NCI-H1694 treated with DMSO at 0.1 percent for 48 hours (cell line): ENCODE measurements at places on chromosomes 3 and 15.

DNA sequence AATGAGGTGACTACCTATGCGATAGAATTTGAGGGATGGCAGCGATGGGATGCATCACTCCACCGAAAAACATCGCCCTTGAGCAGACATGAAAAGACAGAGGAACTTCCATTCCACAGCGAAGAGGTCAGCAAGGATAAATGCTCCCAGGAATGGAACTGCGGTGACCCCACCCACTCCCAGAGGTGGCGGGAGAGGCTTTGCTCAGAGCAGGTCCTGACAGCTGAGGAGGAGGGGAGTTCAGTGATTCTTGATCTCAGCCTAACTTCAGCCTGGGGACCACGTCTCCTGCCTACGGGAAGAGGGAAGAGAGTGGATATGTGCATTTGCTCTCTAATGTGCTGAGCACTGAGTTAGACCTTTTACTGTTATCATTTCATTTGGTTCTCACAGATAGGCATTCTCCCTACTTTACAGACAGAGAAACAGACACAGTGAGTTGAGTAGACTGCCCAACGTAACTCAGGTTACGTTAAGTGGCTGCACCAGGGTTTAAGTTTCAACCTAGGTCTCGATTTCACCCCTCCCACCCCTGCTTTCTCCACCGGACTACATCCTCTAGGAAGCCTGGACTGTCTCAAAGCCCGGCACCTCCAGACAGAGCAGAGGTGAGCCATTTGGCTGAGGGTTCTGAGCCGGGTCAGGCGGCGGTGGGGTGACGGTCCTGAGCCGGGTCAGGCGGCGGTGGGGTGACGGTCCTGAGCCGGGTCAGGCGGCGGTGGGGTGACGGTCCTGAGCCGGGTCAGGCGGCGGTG is 170.0 kb downstream of the RAB11A start:
- no peak for DNase-seq

DNA sequence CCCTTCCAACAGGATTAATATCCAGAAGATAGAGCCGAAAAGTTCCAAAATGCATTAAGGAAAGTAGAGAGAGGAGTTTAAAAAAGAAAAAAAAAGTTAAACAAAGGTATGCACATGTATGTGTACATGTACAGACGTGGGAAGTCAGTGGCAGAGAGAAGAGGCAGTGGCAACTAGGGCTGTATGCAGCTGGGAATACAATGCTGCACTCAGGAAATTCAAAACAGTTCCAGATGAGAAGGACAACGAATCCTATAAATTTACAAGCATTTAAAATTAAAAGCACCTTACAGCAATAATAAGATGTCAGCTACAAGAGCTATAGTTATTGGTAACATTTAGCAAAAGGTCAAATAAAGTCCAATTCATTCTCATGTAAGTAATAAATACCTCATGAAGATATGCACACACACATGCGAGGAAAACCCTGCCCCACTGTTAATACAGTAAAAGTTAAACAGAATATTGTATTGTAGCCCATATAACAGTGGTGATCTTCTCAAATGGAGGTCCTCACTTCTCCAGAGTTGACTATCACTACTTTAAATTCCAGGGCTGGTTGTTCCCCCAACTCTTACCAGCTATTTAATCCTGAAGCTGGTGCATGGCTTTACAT is 18.2 kb downstream of the MRPL3 start:
- no peak for DNase-seq

DNA sequence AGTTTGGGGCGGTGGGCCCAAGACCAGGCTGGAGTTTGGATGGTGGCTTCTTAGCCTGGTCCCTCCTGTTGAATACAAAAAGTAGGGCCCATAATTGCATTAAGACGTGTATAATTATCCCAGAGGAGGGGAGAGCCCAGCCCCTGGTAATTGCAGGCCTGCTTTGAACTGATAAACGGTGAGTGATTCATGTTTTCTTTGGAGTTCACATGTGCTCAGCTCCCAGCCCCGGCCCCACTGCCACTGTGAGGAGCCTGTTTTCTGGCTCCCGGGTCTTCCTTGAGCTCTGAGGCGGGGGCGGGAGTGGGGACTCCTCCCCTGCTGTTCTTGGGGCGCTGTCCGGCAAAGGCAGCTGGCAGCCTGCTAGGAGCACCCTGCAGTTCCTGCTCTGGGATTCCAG is 3.1 kb downstream of the PLXNA1 start:
- no peak for DNase-seq

- DNase-seq = no peak
Measured at GRCh38 chr3:74861211-74861610, 246.8 kb upstream of the CNTN3 start.

- DNase-seq = no peak
Measured at GRCh38 chr3:172369590-172370259, 78.5 kb downstream of the GHSR start.

- DNase-seq = no peak
Measured at GRCh38 chr3:101995371-101996046, 146.2 kb downstream of the NFKBIZ start.

DNA sequence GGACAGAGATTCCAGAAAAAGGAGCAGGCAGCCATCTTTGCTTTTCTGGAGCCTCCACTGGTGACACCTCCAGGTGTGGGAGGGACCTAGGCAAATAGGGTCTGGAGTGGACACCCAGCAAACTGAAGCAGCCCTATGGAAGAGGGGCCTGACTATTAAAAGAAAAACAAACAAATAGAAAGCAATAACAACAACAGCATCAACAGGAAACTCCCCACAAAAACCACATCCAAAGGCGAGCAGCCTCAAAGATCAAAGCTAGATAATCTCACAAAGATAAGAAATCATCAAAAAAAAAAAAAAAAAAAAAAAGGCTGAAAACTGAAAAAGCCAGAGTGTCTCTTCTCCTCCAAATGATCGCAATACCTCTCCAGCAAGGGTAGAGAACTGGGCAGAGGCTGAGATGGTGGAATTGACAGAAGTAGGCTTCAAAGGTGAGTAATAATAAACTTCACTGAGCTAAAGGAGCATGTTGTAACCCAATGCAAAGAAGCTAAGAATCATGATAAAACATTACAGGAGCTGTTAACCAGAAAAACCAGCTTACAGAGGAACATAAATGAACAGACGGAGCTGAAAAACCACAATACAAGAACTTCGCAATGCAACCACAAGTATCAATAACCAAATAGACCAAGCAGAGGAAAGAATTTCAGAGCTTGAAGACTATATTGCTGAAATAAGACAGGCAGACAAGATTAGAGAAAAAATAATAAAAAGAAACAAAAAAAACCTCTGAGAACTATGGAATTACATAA is 225.4 kb downstream of the CTNNB1 start:
- no peak for DNase-seq

DNA sequence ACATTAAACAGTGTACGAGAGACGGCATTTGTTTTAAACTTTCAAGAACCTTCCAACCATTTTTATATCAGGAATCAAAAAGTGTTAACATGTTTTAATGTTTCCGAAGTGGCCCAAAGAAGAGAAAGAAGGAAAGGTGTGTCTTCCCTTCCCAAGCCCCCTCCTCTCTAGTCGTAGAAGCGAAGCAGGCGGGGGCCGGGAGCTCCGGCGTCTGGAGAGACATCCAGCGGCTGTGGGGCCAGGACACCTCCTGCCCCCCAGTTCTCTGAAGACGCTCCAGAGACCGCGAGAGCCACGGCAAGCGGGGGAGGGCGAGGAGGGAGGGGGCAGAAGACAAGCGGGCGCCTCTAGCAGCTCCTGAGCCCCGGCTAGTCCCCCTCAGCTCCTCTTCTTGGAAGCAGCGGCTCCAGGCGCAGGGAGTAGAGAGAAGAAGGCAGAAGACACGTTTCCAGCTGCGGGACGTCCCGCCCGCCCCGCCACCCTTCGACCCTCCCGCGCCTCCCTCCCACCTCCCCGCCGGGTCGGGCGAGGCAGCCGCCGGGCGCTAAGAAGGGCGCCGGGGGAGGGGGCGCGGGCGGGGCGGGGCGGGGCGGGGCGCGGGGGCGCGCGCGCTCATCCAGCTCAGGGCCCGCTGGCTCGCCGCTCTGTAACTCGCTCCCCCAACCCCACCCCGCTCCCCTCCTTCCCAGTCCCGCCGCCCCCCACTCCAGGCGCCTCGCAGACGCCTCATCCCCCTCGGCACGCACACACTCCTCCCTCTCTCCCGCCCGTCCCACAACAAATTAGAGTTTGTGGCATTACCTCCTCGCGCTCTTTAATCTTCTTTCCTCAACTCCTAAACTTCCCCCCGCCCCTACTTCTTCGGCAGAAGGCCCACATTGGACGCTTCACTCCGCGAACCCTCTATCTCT is at the start of gene ZBTB20:
TSS of gene ZBTB20 (minus strand) at position 871 of the 911 bp plus-strand sequence.
- DNase-seq = peak; percentile 48

GRCh38 chr15:33678602-33679001 is 289.7 kb upstream of the CHRM5 start:
- DNase-seq = no peak

DNA sequence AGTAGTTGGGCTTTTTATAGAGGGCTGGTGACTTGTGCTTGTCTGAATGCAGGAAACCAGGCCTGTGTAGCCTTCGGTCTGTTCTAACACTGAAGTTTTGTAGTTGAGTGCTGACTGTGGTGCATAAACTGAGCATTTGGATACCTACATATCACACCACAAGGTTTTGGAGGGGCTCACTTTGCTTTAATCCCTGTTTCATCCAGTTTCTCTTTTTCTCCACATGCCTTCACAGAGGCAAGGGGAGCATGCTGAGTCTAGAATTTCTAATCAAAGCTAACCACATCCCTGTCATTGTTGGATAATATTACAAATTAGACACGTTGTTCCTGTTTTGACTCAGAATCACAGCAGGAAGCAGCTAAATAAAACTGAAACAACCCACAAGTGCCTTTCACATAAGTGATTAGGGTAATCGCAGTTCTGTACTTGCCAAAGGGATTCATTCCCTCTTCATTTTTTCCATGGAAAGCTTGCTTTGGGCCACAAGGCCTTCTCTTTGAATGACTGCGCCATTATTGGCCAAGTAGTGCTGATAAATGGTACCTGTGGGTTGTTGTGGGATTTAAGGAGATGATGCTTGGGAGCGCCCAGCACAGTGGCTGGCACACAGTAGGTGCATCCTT is 48.9 kb downstream of the TGFBR2 start:
- DNase-seq = no peak

- no peak for DNase-seq
Measured at GRCh38 chr3:52848617-52849016, 13.8 kb upstream of the MUSTN1 start.

GRCh38 chr3:47712398-47712797 is 69.3 kb downstream of the SMARCC1 start:
- DNase-seq = no peak

DNA sequence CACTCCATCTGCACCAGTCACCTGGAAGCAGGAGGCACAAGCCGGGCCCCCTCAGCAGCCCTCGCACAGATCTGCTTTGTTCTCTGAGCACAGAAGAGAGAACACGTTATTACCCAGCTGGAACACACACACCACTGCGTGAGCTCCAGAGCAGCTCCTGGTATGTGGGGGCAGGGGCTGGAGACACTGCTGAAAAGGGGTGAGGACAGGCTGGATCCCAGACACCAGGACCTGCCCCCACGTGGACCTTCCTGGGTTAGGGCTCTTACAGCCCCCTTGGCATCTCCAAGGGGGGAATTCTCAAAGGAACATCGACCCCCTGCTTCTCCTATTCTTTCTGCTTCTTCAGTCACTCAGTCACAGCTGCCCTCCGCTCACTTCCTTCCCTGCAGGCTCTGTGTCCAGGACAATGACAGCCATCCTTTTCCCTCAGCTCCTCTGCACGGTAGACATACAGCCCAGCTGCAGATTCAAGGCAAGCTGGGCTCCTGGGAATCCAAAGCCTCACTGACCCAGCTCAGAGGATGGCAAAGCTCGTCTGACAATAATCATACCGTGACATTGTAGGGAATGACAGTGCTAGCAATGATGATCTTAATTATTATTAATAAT is 33.7 kb downstream of the PRR20G start:
- DNase-seq = no peak

GRCh38 chr3:29249829-29250345 is 31.0 kb upstream of the RBMS3 start:
- no peak for DNase-seq

DNA sequence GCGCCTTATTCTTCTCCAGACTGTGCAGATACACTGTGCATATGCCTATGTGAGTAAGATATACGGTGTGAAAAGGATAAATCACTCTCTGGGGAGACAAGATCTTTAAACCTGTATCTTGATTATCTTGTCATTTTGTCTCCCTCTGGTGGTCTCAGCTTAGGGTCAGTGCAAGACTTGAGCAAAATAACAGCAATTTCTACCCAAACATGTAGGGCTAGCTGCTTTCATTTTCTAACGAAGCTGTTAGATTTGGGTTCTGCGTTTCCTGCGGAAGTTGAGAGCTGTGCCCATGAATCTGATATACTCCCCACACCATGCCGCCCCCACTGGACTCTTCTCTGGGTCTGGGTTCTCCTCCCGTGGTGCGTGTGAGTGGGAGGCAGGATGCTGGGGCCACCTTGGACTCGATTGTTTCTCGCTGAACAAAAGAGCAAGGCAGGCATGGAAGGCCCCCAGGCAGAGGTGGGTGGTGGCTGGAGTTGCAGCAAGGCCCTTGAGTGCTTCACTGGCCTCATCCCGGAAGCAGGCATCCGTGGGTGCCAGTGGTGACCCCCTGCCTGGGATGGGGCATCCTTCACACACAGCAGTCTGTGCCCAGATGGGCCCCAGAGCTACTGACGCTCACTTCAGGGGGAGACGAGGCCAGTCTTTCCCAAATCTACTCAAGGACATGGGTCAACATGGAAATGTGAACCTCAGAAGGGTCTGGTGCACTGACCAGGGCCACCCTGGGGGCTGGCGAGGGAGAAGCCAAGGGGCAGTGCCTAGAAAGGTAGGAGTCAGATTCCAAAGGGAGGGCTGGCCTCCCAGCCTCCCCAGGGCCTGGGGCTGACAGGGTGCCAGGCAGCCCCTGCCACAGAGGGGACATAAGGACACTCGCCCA is 179.6 kb downstream of the NSMCE3 start:
- DNase-seq = no peak

GRCh38 chr3:15645246-15645645 is 43.7 kb downstream of the BTD start:
- DNase-seq = no peak

GRCh38 chr15:91127236-91127955 is 27.3 kb downstream of the SV2B start:
- DNase-seq = peak; percentile 11

DNA sequence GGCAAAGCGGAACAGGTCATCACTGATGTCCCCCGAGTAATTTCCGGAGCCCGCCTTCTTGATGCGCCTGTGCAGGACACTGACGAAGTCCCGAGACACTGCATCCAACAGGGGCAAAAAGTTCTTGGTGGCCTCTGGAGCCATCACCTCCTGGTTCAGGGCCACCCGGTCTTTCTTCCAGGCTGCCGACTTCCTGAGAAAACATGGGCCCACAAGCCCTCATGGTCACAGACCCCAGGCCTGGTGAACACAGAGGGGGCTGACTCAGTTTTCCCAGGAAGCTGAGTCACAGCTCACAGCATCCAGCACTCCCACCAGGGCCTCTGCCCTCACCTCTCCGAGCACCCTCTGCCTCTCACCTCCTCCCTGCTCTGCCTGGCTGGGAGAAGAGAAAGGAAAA is 22.4 kb downstream of the CYP11A1 start:
- no peak for DNase-seq

GRCh38 chr3:71563827-71564226 is 19.7 kb downstream of the FOXP1 start:
- no peak for DNase-seq

DNA sequence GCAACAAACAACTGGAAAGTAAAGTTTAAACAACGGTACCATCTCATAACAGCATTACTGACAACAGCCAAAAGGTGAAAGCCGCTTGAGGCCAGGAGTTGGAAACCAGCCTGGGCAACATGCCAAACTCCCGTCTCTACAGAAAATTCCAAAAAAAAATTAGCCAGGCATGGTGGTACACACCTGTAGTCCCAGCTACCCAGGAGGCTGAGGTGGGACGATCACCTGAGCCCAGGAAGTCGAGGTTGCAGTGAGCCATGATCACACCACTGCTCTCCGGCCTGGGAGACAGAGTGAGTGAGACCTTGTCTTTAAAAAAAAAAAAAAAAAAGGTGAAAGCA is 4.4 kb downstream of the TNK2 start:
- DNase-seq = no peak
